ENCODE measurements at places on chromosomes 5 and 9.
A peak's percentile ranks its signal among the peaks of the same experiment; 100 is the strongest.

DNA sequence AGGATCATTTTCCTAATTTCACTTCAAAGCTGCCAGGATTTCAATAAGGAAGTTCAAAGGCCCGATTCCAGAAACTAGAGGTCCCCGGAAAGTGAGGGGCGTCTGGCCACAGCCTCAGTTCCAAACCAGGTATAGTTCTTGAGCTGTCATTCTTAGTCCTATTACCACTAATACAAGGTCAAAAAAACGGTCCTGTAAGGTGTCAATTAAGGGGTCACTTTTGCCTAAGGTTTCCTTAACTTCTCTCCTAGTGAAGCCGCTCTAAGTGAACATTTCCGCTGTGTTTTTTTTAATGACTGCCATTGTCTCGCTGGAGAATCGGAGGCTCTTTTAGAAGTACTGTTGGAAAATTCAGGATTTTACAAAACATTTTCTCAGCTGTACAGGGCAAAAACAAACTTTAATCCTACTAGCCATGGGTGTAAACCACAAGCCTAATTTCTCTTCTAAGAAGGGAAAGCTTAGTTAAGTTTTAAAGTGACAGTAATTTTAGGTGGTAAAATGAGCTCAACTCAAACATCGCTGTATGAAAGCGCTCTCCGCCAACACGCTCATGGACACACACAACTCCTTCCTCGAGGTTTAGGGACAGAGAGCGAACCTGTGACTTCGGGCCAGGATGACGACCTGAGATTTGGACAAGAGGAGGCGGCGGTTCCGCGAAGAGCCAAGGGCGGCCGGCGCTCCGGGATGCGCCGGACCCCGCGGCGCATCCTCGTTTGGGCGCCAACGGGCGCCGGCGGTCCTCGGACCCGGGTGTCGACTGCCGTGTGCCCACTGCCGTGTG is 76.7 kb upstream of the IFNE start:
- DNase-seq: peak; percentile 46

- no peak for DNase-seq
These were observed 257.7 kb upstream of the KLF9 start for GRCh38 chr9:70672161-70672649.

DNA sequence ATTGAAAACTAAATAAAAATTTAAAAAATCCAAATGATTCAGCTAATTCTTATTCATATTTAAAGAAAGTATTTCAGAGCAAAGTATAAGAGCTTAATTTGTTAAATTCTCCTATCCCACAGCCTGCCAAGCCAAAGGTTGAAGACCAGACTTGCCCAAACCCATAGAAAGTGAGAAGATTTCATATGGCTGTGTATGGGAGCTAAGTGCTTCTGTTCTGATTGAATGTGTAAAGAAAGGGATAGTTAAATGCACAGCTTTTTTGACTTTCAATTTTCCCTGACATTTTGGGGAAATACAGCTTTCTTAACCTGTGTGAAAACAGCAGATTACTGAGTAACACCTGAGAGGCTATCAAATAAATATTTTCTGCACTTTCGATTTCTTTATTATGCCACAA is 125.0 kb upstream of the MTAP start:
- no peak for DNase-seq

DNA sequence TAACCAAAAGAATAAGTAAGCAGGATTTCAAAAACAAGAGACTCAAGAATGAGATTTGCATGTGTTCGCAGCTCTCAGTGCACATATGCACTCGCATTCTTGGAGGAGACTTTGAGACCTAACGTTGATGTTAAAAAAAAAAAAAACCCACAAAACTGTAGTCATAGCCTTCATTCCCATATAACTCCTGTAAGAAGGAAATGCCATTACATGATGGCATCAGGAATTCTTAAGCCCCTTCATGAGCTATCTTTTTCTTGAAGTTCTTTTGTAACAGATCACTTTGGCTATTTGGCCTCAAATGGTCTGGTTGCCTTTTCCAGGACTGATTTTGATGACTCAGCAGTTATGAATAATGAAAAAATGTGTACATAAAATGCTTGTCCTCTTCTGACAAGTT is 113.8 kb downstream of the ALDH1A1 start:
- DNase-seq: no peak

- DNase-seq: no peak
These were observed 24.3 kb downstream of the MAT2B start for GRCh38 chr5:163529698-163530097.

DNA sequence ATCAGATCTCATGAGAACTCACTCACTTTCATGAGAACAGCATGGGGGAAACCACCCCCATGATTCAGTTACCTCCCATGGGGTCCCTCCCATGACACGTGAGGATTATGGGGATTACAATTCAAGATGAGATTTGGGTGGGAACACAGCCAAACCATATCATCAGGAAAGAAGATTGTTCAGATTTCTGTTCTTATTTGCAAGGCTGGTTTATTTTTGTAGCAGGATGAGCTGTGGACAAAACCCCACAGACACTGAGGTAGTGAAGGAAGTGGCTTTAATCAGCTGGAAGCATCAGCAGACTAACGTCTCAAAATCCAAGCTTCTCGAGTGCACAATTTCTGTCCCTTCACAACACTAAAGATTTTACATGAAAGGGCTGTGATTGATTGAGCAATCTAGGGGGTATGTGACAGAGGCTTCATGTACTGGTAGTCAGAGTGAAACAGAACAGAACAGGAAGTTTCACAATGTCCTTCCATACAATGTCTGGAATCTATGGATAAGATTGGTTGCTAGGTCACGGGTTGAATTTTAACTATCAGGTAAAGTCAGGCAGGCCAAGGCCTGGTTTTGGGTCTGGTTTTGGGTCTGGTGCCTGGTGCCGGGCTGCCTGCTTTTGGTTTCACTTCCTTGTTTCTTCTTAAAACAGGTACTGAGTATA is 91.3 kb upstream of the ZNF366 start:
- DNase-seq: no peak

- DNase-seq: no peak
These were observed 28.1 kb downstream of the FAM114A2 start for GRCh38 chr5:154010660-154011059.

DNA sequence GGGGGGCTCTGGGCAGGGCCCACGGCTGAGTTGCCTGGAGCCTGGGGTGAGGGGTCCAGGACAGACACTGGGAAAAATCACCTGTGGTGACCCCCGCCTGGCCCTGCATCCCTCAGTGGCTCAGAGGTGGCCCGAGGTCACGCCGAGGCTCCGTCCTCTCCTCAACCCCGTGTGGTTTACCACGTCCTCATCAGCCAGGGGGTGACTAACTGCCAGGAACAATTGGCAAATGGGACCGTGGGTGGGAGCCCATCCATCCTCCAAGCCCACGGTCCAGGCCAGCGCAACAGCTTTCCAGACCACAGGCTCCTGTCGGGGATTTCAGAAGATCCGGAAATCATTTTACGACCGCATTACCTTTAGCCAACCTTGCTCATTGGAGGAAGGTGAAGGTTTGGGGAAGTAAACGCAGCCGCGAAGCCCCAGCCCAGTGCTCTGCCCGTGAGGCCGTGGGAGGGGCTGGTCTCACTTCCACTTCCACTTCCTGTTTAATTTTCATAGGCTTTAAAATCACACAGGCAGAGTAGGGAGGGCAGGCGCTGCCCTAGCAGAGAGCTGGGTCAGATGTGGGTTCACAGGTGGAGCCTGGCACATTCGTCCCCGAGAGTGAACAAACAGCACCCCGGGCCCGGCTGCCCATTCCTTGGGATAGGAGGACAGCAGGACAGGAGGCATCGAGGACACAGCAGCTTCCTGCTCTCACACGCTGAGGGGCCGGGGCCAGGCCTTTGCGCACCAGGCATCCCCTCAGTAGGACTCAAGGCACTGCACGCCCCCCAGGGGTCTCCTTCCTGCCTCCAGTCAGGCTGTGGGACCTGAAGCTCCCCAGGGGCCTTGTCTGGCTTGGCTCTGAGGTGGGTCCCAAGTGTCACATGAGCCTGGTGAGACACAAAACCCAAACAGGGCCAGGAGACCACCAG is 19.8 kb upstream of the SLC9A3 start:
- DNase-seq: peak; percentile 58

GRCh38 chr9:27432308-27432707 is 91.8 kb upstream of the IFNK start:
- DNase-seq: no peak

DNA sequence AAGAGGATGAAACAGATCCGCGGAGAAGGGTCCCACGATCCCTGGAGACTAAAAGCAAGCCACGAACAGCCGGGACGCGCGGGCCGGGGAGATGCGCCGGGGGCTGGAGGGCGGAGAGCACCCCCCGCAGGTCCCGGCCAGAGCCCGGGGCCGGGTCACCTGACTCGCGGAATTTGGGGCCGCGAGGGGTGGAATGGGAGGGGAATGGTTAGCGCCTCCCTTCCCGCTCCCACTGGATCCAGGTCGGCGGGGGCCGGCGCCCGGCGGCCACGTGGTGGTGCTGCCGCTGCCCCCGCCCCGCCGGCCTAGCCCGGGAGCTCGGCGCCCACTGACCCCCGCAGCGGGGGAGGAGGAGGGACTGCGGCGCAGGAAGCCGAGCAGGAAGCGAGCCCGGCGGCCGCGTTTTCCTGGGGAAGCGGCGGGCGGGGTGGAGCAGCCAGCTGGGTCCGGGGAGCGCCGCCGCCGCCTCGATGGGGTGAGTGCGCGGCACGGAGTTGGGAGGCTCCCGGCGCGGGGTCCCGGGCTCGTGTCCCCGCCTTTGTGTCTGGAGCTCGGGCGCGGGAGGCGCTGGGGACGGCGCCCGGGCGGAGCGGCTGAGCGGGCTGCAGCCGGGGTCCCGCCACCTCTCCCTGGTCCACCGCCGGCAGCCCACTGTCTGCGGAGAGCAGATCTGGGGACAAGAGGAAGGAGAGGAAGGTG is at the start of gene RAI14:
TSS of gene RAI14 (plus strand) at position 328 of the 699 bp plus-strand sequence. CDS start 30,592 bp downstream, outside the sequence.
- peak; percentile 26 for DNase-seq

Measured in activated T-cell treated with anti-CD3 and anti-CD28 coated beads, Interleukin-2, amount 50 U/mL, for 48 hours (primary cell).